Posterior vena cava (tissue), 2 donors: ENCODE measurements at places on chromosomes 3 and 15. TPM values are rescaled to one million over a fixed set of nuclear protein-coding genes. Genes with fewer than 3 reads are reported as not detected.

DNA sequence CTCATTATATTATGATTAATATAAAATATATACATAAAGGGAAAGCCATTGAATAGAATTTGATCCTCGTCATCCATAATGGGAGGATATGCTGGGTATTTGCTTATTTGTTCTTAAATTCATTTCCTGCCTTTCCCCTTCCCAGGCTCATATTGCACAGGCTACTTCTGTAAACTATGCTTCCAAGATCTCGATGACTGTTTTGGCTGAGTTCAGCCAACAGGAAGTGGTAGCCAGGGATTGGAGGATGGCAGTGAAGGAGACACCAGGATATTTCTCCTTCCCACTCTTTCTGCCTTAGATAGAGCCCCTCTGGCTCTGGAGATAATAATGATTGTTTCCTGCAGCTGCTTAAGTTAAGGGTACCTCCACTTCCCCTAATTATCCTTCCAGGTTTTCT lies 44.3 kb upstream of the DYNC1LI1 start:
- DNase-seq = no peak

- DNase-seq = no peak
Observed at GRCh38 chr3:143605233-143605950, 242.9 kb downstream of the SLC9A9 start.

GRCh38 chr3:30199096-30199759 lies 407.2 kb upstream of the TGFBR2 start:
- peak; percentile 92 for DNase-seq

DNA sequence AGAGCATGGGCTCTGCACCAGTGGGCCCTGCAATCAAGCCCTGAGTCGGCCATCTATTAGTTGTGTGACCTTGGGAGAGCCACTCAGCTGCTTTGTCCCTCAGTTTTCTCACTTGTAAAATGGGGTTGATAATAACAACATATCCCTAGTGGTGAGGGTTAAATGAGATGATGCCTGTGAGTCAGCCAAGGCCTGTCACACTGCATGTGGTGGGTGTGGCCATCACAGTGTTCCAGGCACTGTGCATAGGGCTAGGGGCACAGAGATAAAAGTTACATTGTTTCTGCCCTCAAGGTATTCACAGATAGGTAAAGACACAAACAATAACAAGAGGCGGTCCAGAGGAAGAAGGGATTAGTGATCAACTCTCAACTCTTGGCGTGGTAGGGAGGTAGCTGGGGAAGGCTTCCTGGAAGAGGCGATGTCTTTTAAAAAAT lies 19.5 kb downstream of the SMAD6 start:
- no peak for DNase-seq

LRRC34 gene
- total RNA-seq = 4.8 TPM
